Cortex of kidney (tissue), 1 donor: ENCODE measurements at places on chromosomes 11 and 22.

- no peak for DNase-seq
These were observed 2.1 kb downstream of the NRIP3 start for GRCh38 chr11:9001736-9002135.

GRCh38 chr11:46856605-46857343 lies 10.7 kb upstream of the CKAP5 start:
- no peak for DNase-seq

- no peak for DNase-seq
These were observed 45.3 kb upstream of the NECTIN1 start for GRCh38 chr11:119774172-119774763.

GRCh38 chr11:19934828-19935259 lies 222.2 kb downstream of the NAV2 start:
- DNase-seq, result no peak
